AG04449 (cell line): ENCODE measurements at places on chromosomes 7 and 10.
A peak's percentile ranks its signal among the peaks of the same experiment; 100 is the strongest.

DNA sequence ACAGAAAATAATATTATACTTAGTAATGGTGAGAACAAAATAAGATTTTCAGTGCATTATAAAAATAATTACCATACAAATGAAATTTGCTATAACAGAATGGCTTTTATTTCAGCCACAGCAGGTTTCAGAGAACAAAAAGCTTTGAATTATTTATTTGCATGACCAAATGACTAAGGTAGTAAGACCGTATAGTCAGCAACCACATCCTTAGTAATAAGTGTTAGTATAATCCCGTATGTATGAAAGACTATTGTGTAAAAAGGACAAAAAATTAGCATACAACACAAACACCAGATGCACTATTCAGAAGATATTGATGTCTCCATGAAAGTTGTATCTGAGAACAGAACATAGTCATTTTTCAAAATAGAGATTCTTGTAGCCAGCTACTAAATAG lies 12.2 kb downstream of the PDZD8 start:
- no peak for DNase-seq

GRCh38 chr10:100567826-100568225 lies 32.1 kb downstream of the HIF1AN start:
- no peak for DNase-seq

- peak; percentile 98 for DNase-seq
These were observed 250.0 kb downstream of the BMPER start for GRCh38 chr7:34155220-34155908.

GRCh38 chr10:110813743-110814472 lies 57.8 kb upstream of the PDCD4 start:
- DNase-seq: no peak

GRCh38 chr7:141534757-141535737 lies 16.2 kb upstream of the AGK start:
- no peak for DNase-seq

DNA sequence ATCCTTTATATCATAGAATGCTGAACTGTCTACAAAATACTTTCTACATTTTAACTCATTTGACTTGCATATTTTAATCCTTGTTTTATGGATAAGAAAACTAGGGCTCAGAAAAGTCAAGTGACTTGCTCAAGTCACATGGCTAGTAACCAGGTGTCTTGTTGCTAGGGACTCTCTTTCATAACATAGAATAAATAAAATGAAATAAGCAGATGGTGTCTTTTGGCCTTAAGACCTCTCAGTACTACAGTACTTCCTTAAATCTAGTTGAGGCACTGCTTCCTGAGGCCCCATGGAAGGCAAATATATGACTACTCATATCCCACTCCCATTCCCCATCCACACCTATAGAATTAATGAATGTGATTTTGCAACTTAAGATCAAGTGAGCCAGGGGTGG lies 87.9 kb downstream of the CDK6 start:
- no peak for DNase-seq

DNA sequence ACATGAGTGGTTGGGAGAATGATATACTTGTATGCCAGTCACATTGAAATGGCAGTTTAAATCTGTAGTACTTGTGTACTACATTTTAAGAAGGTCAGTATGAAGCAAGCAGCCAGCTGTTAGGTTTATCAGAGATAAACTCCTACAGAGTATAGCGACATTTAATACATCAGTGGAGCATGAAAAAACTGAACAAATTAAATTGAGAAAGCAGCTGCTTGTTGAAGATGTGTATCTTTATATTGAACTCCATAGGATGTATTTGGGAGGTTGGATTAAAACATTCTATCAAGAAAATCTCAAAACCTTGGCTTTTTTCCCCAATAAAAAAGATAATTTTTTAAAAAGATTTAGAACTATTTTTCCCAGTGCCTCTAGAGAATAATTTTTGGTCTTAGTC lies 47.8 kb downstream of the PHF14 start:
- no peak for DNase-seq

DNA sequence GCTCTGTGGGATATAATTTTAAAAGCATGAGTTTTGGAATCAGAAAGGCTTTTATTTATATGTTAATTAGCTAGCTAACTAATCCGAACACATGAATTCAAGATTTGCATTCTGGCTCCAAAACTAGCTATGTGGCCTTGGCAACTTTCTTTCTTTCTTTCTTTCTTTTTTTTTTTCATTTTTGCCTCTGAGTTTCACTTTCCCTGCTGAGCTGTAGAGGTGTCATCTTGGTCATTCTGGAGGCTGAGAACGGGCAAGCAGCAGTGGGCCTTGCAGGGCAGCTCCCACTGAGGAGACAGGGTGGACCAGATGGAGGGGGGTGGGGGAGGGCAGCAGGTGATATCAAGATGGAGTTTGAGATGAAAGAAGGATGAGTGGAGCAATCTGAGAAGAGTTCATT lies 24.8 kb upstream of the SFMBT2 start:
- DNase-seq: no peak

- DNase-seq: no peak
These were observed 757 bp downstream of the ANKIB1 start for GRCh38 chr7:92246360-92247101.

DNA sequence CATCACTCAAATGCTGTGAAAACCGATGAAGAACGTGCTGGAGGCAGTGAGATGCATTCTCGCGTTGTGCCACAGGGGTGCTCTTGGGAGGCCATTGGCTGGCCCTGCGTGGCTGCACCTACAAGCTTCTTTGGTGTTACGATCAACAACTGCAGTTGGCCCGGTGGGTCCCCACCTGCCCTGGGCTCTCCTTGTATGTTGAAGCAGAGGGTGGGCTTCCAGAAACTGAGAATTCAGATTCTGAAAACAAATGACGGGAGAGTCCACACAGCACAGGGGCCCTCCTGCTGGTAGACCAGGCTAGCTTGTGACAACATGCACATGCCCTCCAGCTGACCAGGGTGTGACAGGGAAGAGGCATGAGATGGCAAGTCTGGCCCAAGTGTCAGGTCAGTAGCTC lies 23.7 kb upstream of the DDC start:
- DNase-seq: no peak

- no peak for DNase-seq
These were observed 157.4 kb upstream of the TMEM196 start for GRCh38 chr7:19930851-19931250.
